Stimulated activated CD4-positive, alpha-beta T cell treated with anti-CD3 and anti-CD28 coated beads, Interleukin-15, amount 100 ng/mL, for 1 hour (primary cell): ENCODE measurements at places on chromosomes 3 and 15.

GRCh38 chr3:42442640-42443039, 32.2 kb upstream of the LYZL4 start:
- DNase-seq, result no peak

DNA sequence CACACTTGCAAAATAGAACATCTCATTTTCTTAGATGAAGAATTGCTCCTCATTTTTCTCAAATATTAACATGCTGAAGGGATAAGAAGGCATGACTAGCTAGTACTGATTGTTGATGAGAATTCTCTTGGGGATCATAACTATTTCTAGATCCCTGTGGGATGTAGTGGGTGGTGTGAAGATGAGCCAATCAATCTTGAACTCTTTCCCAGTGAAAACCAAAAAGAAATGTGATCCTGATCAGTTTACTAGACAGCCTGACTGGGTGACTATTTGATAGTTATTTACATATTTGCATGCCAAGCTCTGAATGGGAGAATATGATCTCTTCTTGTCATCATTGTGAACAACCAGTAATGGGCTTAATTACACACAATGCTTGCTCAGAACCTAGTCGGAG, 63.7 kb downstream of the ZIC1 start:
- no peak for DNase-seq

GRCh38 chr3:36647423-36647853, 116.9 kb downstream of the DCLK3 start:
- DNase-seq, result no peak

DNA sequence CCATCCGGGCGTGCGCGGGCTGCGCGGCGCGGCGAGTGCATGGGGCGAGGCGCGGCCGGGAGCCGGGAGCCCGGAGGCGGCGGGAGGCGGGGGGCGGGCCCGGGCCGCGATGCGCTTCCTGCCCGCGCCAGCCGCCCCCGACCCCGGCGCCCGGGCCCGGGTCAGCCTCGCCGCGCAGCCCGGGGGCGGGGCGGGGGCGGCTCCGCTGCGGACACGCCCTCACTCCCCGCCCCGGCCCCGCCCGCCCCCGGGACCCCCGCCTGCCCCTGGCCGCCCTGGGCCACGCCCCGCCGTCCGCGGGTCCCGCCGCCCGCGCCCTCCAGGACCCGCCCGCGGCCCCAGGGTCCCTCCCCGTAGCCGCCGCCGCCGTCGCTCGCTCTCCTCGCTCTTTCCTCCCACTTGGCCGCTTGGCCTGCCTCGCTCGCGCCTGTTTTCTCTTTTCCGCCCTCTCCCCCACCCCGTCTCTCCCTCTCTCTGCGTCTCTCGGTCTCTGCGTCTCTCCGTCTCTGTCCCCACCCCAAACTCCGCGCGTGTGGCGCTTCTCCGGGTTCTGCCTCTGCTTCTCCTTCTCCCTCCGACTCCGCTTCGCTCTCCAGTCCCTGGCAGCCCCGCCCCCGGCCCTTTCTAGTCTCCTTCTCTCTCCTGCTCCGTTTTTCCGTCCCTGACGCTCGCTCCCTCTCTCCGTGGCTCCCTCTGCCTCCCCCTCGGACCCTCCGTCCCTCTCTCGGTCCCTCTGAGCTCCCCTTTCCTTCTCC, at the start of gene PLXND1:
TSS of gene PLXND1 (minus strand) at position 41 of the 755 bp plus-strand sequence. CDS start at position 4, 37 bp downstream.
- DNase-seq, result no peak

DNA sequence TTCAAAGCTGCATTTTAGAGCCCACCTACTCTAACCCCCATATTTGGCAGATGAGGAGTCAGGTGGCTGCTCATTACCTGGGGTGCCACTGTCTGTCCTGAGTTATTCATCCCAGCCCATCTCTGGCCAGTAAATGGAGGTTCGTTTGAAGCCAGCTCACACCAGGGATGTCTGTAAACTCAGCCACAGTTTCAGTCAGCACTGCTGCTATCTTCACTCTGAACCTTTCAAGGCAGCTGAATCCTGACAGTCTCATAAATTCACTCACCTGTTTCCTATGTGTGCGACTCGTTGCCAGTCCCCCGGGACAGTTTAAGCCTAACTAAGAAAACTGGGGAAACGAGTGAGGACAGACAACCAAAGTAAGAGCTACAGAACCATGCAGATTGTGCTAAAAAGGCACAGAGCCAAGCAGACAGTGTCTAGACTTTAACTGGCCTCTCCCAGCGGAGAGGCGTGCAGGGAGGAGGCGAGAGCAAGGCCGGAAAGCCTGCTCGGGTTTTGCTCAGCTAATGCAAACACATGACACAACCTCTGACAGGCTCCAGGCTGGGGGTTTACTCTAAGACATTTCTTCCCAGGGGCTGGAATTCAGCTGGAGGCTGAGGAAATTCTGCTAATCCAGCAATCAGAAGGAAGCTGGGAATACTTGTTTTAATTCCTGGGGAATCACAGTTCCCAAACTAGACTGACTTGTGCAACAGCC, 12.0 kb downstream of the FSTL1 start:
- DNase-seq, result no peak

- no peak for DNase-seq
Observed at GRCh38 chr3:189272500-189273119, 100.8 kb downstream of the TPRG1 start.

- DNase-seq, result no peak
Observed at GRCh38 chr15:26391567-26392194, 381.2 kb downstream of the GABRB3 start.

DNA sequence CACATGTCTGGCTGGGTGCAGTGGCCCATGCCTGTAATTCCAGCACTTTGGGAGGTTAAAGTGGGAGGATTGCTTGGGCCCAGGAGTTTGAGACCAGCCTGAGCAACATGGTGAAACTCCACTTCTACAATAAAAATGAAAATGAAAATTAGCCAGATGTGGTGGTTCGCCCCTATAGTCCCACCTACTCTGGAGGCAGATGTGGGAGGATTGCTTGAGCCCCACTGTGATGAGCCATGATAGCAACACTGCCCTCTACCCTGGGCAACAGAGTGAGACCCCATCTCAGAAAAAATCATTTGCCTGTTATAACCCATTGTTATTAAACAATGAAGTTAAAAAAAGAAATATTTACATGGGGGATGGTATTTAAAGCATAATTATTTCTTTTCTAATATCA, 240.1 kb upstream of the ZPLD1 start:
- DNase-seq, result no peak

DNA sequence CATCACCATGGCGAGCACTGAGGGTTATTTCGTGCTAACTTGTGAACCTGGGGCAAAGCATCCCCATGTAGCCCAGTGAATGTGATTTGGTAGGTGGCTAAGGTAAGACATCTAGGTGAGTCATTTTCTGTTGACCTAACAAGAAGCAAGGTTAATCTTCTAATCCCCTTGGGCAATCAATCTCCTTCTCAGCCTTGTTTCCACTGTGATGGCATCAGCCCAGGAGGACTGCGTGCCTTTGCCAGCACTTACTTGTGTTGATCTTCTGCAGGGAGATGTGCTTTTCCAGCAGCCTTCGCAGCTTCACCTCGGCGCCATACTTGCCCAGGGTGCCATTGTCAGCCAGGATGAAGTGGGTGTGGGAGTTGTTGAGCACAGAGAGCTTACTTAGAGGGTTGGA, 35.7 kb downstream of the TRPM1 start:
- no peak for DNase-seq

- DNase-seq, result no peak
Observed at GRCh38 chr3:172061724-172062184, 22.4 kb downstream of the FNDC3B start.
